NCI-H1436 treated with DMSO at 0.1 percent for 48 hours (cell line): ENCODE measurements at places on chromosomes 1 and 21.

- DNase-seq: no peak
Observed at GRCh38 chr1:108084866-108085477, 115.2 kb downstream of the SLC25A24 start.

DNA sequence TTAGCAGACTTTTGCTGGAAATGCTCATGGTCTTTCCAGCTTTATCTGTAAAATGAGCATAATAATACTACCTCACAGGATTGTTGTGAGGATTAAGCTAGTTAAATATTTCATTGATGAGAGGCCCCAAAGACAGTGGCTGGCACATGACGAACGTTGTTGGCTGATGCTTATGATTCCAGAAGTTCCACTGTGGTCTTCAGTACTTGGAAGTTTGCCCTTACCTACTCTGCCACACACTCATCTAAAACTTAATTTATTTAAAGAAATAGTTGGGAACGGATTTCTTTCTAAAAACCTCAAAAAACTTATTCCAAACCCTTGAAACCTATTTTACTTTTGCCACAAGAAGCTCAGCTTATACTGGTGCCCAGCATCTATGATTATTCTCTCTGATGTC lies 170.7 kb downstream of the DHRS3 start:
- DNase-seq: no peak

DNA sequence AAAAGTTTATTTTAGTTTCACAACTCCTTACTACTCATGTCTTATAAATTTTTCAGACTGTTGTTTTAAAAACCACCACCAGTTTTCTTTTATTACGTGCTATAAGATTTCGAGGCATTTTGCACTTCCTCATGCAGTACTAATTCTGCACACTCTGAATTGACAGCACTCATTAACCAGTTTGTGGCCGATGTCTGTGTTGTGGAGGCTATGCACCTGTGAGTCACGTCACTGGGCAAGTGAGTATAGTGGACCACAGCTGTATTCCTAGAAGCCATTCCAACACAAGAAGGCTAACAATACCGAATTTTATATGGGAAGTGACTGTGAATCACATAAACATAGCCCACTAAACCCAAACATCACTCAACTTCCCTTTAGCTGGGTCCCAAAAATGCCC lies 21.0 kb upstream of the SPATA6 start:
- no peak for DNase-seq

GRCh38 chr1:96238426-96238825 lies 483.2 kb upstream of the PTBP2 start:
- DNase-seq: no peak

DNA sequence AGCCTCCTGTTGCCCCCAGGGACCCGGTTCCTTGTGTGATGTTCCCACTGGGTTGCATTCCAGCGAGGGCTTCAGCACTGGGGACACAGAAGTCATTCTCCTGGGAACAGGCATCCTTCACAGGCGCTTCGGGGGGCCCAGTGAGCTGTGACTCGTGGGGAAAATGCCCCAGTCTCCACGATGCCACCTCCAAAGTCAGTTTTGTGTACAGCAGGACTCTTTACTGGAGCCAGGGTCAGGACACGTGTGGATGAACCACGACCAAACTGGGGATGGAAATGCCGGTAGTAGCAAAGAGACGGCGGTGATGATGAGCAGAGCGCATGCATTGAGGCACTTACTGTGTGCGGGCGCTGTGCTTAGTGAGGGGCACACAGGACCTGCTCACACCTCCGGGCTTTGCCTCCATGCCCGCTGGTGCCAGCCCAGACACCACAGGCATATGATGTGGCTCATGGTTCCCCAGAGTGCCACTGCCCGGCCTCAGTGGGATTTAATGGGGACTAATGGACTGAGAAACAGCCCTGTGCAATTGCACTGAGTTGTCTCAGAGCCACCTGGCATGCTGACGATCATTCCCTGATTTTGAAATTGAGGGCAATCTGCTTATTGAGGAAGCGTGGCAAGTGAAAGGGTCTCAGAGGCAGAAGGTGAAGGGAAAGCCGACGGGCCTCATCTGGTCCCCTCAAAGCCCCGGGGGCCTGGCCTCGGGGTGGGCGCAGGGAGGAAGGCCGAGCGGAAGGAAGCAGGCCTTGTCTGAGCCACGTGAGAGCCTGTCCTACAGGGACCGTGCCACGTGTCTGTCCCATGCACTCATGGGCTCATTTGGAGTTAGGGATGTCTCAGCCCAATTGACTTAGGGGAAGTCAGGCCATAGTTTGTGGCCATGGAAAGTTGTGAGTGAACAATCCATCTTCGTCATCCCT lies 91.4 kb downstream of the PDE9A start:
- DNase-seq: no peak

DNA sequence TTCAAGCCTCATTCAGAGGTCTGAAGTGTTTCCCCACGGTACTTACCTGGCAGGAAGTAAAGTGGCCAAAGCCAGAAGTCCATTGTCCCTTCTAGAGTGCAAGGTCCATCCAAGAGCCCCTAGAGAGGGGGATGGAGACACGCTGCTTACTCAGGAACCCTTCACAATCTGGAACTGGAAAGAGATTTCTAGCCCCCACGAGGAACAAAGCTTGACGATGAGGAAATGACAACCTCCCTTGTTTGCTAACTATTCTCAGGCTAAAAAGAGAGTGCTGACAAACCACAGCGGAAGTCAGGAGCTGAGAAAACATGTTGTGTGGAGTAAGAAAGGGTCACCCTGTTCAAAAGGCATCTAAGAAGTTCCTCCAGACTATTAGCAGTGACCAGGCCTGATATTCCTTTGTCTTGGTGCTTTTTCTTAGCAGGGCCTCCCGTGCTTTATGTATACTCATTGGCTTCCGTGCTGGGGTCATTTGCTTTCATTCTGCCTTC lies at the start of gene FCMR:
TSS of gene FCMR (minus strand) at position 170 of the 494 bp plus-strand sequence. CDS start at position 83, 87 bp downstream.
- DNase-seq: no peak

GRCh38 chr21:45310459-45310858 lies 22.8 kb upstream of the POFUT2 start:
- no peak for DNase-seq

GRCh38 chr1:164671323-164671965 lies 112.5 kb downstream of the PBX1 start:
- DNase-seq: no peak

GRCh38 chr1:188371295-188371806 lies 1542.6 kb downstream of the PLA2G4A start:
- DNase-seq: no peak

GRCh38 chr1:228830185-228830953 lies 95.1 kb downstream of the RHOU start:
- DNase-seq: no peak

GRCh38 chr1:12433323-12434053 lies 184.5 kb downstream of the DHRS3 start:
- DNase-seq: no peak

DNA sequence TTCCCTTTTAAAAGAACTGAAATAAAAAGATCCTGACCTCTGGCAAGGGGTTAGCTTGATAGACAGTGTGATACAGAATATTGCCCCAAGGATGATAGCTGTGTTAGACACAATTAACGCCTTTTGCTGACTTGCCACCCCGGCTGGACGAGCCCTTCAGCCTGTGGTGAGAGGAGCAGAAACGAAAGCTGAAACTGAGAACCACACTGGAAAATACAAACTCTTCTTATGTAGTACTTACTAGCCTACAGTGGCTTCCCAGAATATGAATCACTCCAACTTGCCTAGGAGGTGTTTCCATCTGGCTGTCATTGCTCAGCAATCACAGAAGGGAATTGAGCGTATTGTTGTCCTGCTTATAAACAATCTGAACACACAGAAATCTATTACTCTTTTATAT lies 22.9 kb downstream of the SAMSN1 start:
- DNase-seq: no peak

DNA sequence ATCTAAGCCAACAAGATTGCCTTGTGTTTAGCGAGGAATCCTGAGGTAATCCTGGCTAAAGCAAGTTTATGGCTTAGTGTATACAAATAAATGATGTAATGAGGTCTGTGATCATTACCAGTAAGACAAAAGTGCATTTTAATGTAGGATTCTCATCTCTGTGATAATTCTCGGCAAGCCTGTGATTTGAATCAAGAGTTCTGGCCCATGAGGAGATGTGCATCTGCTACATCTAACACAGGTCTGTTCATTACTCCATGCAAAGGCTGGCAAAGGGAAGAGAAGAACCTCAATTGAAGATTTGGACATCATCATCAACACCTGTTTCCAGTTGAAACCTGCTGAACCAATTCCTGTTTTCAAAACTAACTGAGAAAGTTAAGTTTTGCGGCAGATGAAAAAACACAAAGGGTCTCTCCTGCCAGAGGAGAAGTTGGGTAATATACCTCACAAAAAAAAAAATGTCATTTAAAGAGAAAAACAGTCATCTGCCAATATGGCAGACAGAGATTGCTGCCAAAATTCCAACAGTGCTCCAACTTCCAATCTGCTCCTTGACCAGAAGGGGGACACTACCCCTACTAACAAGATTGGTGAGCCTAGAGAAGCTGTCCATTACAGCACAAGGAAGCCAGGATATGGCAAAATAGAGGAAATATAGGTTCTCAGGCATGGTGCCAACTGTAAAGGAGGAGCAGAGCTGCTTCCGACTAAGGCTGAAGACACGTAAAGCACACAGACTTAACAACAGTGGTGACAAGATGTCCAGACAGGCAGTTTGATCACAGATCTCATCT lies 453.7 kb downstream of the TTLL7 start:
- no peak for DNase-seq

GRCh38 chr21:31489014-31489413 lies 145.0 kb upstream of the TIAM1 start:
- DNase-seq: no peak

DNA sequence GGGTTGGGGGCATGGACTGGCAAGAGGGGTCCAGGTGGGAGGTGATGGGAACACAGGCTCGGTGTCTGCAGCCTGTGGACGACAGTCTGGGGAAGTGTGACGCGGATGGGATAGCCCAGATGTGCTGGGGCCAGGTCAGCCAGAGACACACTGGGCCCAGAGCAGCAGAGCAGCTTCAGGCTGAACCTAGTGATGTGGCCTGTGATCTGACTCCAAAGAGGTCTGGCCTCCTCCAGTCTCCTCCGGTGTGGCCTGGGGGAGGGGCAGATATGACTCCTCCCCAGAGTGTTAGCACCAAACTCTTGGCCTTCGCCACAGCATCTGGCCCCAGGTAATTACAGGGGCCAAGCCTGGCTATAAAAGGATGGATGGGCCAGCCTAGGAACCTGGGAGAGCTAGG lies 13.5 kb downstream of the EFNA3 start:
- DNase-seq: no peak

GRCh38 chr1:156926175-156926574 lies 5.7 kb downstream of the LRRC71 start:
- no peak for DNase-seq

GRCh38 chr1:192747943-192748342 lies 60.9 kb upstream of the RGS2 start:
- DNase-seq: no peak

GRCh38 chr1:111733183-111733991 lies 5.8 kb downstream of the INKA2 start:
- no peak for DNase-seq

GRCh38 chr21:19914028-19914427 lies 1084.2 kb upstream of the NCAM2 start:
- DNase-seq: no peak

DNA sequence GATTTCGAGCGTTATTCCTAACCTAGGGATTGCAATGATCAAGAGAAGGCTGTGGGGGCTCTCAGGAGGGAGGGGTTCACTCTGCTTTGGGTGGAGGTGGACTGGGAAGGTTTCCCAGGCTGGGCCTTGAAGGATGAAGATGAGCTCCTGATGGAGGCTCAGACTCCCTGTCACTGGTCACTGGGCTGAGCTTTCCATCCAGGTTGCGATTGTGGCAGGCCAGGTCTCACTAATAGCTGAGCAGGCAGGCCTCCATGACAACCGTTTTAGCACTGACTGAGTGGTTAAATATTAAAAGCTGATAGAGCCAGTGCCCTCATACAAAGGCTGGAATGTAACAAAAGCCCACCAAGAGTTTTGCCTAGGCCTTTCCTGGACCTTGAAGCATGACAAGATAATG lies 36.2 kb upstream of the EFCAB14 start:
- no peak for DNase-seq

GRCh38 chr1:160354388-160354985 lies 11.3 kb downstream of the NCSTN start:
- DNase-seq: no peak

- DNase-seq: no peak
Observed at GRCh38 chr1:23792151-23792945, 1.4 kb downstream of the LYPLA2 start.

GRCh38 chr1:4108758-4109627 lies 208.9 kb upstream of the C1orf174 start:
- DNase-seq: no peak

DNA sequence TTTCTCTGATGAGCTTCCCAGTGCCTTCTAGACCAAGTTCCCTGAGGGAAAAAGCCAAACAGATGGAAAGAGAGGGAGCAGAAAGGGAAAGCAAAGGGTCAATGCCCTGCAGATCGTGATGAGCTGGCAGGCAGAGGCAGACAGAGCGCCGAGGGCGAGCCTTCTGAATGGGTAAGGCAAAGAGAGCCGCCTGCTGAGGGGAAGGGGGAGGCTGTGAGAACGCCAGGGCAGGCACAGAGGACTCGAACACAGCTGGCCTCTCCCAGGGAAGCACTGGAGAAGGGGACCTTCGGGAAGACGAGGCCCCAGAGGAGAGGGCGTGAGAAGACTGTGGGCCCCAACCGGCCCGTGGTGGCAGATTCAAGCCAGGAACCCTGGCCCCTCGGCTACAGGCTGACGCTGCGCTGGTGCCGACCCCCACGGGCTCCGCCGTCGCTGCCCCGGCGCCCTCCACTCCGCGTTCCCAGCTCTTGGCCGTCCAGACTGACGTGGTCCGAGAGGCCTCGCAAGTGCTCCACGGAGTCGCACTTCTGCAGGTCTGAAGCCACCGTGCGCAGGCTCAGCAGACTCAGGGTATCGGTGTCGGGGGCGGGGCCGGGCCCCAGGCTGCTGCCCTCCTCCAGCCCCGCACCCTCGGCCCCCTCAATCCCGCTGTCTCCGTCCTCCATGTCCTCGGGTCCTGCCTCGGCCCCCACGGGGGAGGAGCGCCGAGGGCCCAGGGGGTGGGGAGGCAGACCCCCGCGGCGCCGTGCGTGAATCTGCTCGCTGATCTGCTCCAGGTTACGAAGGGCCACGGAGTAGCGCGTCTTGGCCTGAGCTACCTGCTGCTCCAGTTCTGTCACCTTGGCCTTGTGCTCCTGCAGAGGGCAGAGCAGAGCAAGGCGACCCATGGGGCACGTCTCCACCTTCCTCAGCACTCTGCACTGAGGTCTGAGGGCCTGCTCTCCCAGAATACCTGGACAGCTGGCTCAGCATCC lies 13.9 kb downstream of the SH3BP5L start:
- DNase-seq: no peak

- DNase-seq: no peak
Observed at GRCh38 chr1:24483441-24483840, 19.2 kb upstream of the RCAN3 start.

DNA sequence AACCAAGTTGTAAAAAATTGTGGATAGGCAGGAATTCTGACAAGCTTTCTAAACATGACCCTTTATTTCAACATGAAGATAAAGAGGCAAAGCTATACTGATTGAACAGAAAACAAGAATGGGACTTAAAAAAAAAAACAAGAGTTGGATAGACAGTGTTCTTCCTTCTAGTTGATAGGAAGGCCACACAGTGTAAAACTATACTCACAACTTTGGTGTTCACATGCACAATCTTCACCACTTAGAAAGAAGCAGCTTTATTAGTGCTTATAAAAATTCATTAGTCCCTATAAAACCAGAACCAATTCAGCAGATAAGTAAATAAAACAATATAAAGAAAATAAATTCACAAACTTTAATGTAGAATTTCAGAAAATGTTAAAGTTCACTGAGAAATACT lies 101.8 kb downstream of the AKT3 start:
- DNase-seq: no peak

- no peak for DNase-seq
Observed at GRCh38 chr21:38282921-38283320, 26.1 kb downstream of the KCNJ15 start.

- no peak for DNase-seq
Observed at GRCh38 chr1:235027862-235028250, 100.8 kb downstream of the TOMM20 start.
